ENCODE measurements at places on chromosomes 16 and 17.

DNA sequence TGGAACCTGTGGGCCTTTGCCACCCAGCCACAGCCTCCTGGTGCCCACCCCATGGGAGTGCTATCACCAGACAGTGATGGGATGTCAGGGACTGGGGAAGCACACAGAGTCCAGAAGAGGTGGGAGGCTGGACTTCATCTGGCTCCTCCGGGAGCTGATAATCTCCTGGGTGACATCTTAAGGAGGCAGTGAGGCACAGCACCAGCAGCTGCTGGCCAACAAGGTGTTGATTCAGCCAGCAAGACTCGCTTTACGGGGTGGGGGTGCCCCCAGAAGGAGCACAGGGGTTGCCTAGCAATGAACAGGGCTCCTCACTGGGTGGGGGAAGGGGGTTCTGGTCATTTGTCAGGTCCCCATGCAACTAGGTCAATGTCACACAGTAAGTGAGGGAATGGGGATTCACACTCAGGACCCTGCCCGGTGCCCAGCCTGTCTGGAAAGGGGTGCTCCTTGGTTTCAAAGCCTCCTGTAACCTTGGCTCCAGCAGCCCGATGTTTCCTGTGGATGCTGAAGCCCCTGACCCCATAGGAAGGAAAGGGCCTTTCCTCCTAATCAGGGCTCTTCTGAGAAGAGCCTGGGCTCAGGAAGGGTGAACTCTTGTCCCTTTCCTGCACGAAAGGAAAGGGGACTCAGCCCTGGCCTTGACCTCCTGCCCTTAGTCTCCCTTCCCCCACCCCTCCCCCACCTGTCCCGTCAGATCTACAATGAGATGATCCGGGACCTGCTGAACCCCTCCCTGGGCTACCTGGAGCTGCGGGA is 17.7 kb downstream of the KIF19 start:
- no peak for DNase-seq

DNA sequence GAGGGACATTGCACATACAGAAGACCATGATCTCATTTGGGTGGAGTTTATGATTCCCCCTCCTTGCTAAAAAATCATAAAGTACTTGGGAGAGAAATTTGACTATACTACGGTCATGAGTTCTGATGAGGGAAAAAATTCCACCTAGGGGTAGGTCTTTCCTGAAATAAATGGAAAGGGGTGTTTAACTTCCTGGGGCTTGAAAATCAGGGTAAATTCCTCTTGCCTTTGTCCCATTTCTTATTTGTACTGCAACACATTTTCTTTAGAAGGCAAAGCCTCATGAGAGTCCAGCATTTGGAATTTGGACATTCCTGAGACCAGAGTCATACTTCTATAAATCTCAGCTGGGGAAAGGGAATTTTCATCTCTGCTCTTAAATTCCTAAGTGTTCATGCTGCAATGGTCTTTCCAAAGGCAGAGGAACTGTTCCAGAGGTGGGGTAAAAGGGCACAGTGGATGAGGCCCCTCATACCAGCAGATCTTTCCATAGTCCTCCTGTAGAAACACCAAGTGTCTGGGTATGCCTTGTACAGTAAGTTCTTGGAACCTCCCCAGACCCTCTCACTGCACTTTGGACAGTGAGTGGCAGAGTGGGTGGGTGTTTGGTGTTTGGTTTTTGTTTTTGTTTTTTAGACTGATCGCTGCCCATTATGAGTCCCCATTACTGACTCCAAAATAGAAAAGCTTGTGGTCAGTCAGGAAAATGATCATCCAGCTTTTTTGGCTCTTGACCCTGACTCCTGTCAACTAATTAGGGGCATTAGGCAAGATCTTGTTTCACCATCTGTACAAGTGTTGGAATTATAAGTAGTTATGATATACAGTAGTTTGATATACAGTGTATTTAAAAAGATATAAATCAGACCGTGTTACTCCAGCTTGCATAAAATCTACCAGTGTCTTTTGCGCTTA is 6.0 kb downstream of the LYRM1 start:
- DNase-seq = peak; percentile 94

- no peak for DNase-seq
Measured at GRCh38 chr17:51456942-51457341, 196.6 kb downstream of the UTP18 start.

DNA sequence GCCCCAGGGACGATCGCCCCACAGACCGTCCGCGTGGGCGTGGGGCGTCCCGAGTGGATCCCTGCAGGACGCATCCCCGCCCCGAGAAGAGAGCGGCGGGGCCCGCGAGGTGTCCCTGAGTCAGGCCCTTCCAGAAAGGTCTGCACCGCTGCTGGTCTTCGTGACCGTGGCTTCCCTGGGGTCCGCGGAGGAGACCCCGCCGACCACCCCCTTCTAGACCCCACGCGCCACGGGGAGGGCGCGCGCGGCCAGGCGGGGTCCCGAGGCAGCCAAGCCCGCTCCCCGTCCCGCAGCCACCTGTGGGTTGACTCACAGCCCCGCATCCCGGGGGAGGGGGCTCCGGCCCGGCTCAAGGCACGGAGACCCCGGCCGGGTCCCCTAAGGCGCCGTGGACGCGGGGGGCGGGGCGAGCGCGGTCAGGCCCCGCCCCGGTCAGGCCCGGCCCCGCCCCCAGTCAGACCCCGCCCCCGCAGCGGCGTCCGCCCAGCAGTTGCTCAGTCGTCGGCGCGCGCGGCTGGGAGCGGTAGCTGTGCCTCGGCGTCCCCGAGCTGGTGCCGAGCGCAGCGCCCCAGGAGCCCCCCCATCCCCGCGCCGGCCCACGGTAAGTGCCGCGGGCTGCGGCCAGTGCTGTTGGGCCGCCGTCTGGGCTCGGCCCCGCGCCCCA is at the start of gene BAIAP3:
Gene BAIAP3 (plus strand): TSS at position 497 of the 664 bp plus-strand sequence. CDS start 4,905 bp downstream, outside the sequence.
- DNase-seq = no peak

GRCh38 chr16:55017321-55017720 is 86.7 kb downstream of the IRX5 start:
- no peak for DNase-seq

DNA sequence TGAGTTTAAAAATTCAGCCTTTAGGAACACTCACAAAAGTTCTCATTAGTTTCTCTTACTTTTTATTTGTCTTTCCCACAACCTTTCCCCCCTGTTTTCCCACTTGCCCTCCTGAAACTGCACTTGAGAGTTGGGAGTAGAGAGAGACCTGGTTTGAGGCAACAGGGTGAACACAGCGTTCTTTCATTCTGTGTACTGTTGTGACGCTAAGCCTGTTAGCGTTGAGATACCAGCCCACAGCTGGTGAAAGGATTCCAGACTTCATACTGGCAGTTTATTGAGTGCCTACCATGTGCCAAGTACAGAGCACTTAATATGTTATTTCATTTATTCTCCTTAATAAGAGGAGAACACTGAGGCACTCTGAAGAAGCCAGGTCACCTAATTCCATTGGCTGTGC is 10.3 kb downstream of the TNRC6C start:
- no peak for DNase-seq

GRCh38 chr16:57825298-57826044 is 23.2 kb upstream of the KIFC3 start:
- no peak for DNase-seq

DNA sequence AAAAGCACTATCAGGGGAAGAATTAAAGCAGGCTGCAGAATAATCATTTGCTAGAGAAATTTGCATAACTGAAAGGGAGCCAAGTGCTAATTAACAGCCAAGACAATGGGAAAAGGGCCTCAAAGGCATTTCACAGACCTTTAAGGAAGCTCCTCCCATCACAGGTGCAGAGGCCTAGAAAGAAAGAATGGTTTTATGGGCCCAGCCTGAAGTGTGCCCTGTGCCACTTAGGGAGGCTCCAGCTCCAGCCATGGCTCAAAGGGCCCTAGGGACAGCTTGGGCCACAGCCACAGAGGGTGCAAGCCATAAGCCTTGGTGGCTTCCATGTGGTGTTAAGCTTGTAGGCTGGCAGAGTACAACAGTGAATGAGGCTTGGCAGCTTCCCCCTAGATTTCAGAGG is 50.1 kb downstream of the RNF112 start:
- no peak for DNase-seq

GRCh38 chr16:23581764-23582163 is 14.4 kb downstream of the NDUFAB1 start:
- DNase-seq = no peak

DNA sequence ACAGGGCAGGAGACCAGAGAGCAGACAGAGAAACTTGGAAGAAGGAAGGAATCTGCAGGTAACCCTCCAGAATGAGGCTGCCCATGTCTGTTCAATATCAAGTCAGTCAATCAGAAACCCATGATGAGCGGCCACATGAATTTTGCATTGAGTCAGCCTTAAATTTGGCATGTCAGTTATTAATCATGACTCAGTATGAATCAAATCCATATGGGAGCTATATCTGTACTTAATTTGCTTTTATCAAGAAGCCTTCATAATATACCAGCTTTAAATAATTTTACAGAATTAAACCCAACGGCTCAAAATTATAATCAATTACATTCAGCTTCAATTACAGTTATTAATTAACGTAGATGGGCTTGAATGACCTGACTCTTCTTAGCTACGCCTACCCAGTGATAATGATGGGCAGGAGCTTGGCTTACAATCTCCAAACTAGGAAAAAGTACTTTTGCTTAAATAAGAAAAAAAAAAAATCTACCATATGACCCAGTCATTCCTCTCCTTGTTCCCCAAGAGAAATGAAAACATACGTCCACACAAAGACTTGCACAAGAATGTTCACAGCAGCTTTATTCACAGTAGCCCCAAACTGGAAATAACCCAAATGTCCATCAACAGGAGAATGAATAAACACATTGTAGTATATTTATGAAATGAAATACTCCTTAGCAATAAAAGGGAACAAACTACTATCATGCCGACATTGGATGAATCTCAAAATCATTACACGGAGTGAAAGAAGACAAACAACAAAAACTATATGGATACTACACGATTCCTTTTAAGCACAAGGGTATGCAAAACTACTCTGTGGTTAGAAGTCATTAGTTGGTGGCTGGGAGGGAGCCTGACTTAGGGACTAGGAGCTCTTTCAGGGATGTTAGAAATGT is 48.6 kb downstream of the SLC39A11 start:
- peak; percentile 96 for DNase-seq

All from fibroblast of gingiva (primary cell).